Transverse colon (tissue), 4 donors: ENCODE measurements at places on chromosomes 11 and 22.

DNA sequence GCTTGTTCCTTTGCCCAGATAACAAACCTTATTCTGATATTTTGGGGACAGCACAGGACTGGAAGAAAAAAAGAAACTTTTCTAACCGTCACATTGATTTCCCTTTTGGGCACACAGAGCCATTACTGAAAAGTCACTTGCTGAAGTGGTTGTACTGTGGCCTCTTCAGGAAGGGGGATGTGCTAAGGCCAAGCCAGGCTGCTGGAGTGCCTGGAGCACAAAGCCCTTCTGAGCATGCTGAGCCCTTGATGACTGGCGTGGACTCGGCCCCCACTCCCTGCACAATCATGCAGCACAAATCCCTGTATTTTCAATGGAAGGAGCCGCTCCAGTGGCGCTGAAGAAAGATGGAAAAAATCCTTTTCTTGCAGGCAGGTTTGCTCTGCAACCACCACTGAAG, 164.2 kb downstream of the NTM start:
- no peak for DNase-seq

- DNase-seq: peak; percentile 62
These were observed 64.9 kb downstream of the ENDOD1 start for GRCh38 chr11:95154514-95154913.

DNA sequence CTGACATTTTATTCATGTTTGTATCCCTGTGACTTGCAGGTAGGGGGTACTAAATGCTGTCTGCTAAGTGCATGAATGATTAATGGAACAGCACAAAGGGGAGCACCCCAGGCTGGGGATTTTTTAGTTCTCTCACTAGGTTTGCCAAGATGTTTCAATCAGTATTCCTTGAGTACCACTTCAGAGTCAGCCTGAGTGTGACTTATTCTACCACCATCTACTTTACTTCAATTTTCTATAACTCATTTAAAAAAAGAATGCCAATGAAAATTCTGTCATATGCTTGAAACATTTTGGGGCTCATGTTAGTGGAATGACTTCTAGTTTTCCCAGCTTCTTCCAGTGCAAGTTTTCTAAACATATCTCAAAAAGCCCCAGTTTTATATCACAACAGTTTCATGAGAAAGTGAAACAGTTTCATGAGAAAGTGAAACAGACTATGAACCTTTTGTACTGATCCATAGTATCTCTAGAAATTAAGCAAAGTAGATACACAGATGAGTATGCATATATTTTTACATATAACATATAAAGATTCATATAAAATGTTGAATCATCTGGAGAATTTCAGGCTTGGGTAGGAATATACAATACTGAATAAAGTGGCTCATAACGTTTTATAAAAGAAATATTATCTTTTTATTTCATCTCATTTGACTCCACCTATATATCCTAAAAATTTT, 252.4 kb downstream of the GRM5 start:
- DNase-seq: no peak

- peak; percentile 82 for DNase-seq
These were observed 7.7 kb downstream of the RIN1 start for GRCh38 chr11:66328302-66329144.

DNA sequence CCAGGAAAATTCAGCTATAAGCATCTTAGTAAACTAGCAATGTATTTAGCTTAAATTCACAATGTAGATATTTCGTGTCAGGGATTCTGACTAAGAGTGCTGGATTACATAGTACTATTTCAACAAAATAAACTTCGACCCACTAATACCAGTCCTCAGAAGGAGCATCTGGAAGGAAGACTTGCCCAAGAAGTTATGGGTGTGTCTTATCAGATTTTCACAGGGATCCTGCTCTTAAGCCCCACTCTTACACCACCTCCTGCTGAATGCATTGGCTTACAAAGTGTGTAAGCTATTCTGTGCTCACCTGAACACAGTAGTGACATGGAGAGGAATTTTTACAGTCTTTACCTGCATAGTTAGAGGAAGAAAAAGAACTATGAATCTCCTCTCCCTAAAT, 35.4 kb upstream of the ANO5 start:
- DNase-seq: no peak

DNA sequence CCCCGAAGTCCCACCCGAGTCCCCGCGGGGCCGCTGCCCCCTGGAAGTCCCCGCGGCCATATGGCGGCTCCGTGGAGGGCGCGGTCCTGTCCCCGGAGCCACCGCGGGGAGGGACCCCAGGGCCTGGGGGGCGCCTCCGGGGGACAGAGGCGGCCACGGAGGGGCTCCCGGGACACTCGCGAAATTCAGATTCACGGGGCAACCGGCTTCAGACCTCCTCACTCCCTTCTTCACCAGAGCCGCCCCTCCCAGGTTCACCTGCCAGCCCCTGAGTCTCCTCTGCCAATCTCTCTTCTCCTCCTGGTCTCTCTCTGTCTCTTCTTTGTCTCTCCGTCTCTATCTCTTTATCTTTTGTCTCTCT, 28.2 kb upstream of the TOLLIP start:
- DNase-seq: no peak
